GM04503 (cell line): ENCODE measurements at places on chromosomes 5 and 9.

DNA sequence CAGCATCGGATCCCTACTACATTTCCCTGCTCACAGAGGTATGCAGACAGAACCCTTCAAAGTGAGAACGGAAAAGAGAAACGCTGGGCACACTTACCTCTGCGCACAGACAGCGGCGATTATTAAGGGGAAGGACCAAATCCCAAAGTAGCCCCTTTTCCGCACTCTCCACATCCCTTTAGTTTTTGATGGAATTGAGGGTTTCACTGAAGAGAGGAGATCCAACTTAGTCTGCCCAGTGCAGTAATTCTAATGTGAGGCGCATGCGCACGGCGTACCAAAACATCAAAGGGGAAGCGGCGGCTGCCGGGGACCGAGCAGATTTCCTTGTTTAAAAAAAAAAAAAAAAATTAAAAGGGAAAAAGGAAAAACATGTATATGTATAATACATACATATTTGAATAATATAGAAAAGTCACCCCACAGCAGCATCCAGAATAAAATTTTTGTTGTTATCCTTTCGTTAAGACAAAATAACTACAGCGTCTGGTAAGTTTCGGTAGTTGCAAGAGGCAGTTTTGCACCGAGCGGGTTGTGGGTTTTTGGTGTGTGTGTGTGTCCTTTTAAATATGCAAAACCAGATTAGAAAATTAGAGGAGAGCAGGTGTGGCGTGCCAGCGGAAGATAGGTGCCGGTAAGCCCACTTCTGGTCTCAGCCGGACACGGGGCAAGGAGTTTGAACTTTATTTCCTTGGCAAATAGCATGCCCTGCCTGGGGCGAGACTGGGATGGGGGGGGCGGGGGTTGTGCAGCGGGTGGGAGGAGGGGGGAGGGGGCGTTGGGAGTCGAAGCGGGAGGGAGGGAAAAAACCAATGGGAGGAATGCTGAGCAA is at the start of gene GABRB2:
GABRB2 (minus strand) TSS at position 256 of the 832 bp plus-strand sequence; CDS start at position 174, 82 bp downstream.
- DNase-seq, result no peak

DNA sequence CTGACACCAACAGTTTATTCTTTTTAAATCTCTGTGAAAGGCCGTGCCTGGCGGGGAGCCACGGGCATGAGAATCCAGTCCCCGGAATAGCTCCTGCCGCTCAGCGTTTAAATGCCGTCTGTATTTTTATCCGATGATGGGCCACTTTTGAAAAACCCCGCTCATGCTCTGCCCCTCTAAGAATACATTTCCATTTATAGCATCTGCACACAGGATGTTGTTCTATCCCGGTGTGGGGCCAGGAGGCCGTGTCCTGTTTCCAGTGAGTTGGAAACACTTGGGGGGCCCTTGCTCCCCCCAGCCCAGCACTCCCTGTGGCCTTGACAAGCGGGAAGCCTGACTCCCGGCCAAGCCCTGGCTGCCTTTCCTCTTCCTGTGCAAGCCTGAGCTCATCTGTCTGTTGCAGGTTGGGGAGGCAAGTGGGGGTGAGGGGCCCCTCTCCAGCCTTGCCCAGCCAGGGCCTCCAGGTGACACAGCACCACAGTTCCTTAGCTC is 39.0 kb downstream of the ERGIC1 start:
- no peak for DNase-seq

DNA sequence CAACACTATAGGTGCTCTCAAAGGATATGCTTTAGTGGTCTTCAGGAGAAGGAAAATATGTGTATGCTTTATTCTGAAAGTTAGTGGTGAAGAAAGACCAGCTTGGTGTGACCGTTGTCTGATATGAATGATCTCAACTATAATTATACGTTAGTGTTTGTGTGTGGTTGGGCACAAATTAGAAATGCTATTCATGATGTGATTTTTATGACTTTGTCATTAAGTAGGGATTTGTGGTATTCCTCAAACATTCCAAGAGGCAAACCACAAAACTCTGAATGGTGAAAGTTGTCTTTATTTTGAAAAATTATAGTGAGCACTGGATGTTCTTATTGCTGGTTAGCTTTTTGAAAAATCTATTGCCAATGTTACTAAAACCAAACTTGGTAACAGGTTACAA is 6.2 kb upstream of the F2R start:
- DNase-seq, result peak; percentile 73

DNA sequence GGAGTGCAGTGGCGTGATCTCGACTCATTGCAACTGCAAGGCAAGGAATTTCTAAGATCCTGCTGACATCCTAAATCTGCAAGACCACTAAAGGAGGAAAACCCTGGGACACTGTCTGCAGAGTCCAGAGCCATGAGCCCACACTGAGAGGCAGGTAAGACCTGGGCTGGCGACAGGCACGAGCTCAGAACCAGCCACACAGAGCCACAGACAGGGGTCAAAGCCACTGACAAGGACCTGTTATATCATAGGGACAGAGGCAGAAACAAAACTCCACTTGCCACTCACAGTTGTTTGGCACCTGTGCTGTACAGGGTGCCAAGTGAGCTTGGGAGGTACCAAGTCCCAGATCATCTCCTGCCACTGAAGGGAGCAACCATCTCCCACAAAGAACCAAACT is 34.2 kb downstream of the IPPK start:
- no peak for DNase-seq

- no peak for DNase-seq
These were observed 438.5 kb upstream of the TNC start for GRCh38 chr9:115556432-115556831.

- DNase-seq, result peak; percentile 0
These were observed 305.0 kb downstream of the MRPS30 start for GRCh38 chr5:45113726-45114125.

GRCh38 chr5:7261049-7261448 is 134.9 kb upstream of the ADCY2 start:
- peak; percentile 10 for DNase-seq

- no peak for DNase-seq
These were observed 94.4 kb downstream of the GLDC start for GRCh38 chr9:6551136-6551535.

- no peak for DNase-seq
These were observed 64.2 kb downstream of the SCAMP1 start for GRCh38 chr5:78424665-78425064.

GRCh38 chr9:73137914-73138313 is 13.8 kb upstream of the ANXA1 start:
- DNase-seq, result no peak

GRCh38 chr5:158180407-158180806 is 321.5 kb upstream of the CLINT1 start:
- no peak for DNase-seq

DNA sequence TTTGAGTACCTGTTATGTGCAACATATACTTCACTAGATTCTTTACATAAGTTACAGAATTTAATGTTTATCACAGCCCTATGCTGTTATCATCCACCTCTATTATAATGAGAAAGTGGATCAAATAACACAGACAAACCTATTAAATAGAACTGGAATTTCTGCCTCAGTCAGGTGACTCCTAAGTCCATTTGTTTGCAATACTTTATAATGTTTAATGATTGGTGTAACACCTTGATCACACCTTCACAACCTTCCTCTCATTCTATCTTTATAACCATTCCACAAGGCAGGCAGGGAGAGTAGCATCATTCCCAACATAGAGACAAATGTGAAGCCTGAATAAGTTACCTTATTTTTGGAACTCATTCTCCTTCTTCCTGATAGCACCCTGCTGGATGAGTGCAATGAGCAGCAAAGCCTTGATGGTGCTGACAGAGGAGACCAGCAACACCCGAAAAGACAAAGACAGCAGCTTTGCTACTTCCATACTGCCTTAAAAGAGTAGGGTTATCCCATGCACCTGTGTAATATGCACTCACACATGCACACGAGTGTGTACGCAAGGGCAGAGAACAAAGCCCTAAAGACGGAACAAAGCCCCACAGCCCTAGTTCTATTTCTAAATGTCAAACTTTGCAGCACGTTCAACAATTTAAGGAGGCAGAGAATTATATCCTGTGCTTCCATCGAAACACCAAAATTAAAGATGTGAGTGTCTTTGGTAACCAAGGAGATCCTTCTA is 30.5 kb downstream of the SERINC5 start:
- no peak for DNase-seq

DNA sequence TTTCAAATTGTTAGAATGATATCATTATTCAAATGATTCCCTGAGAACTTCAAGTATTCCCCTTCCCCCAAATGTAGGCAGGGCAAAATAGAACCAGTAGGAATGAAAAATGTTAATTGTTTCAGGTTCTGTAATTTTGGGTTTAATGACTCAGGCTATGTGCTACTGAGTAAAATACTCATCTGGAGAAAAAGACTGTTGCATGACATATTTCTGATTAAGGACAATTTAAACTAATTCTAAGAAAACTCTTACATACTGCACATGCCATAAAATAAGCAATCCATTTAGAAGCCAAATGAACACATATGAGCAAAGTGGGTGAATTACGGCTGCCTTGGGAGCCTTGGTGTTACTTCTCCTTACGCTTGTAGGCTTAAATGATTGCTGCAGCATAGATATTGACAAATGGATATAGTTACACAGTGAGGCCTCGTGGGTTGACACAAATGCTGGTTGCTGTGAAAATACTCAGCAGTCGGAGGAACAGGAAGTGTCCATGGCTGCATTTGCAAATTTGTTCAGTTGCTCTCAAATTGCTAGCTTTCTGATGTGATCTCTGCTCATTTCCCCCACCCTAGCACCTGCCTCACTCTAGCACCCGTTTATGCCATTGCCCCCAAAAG is 174.9 kb upstream of the DMAC1 start:
- DNase-seq, result no peak

- DNase-seq, result no peak
These were observed 83.8 kb downstream of the OTULIN start for GRCh38 chr5:14748180-14748900.

DNA sequence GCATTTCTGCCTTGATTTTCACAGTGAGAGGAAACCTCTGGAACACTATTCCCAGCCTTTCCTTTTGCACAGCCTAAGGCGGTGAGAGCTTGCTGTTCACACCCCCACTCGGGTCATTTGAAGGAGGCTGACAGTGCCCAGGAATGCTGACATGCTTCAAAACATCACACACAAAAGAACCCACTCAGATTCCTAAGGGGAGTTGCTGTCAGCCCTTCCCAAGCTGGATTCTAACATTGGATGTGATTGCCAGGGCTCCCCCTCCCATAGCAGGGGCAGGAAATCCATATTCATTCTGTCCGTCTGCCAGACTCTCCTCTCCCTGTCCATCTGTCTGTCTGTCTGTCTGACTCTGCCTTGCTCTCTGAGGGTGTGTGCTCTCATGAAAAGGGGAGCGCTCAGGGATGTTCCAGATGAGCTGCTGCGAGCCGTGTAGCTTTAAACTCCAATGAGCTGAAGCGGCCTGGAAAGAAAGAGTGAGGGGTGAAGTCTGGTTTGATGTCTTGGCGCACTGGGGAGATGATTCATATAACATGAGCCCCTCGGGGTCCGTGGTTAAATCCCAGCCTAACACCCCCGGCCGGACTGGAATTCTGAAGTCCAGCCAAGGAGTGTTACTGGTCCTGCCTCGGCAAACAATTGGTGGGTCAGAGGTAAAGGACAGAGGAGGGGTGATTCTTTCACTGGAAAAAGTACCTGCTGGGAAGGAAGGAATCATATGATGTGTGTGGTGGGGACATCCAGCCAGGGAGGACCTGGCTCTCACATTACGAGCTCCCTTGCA is 517.0 kb downstream of the CCDC171 start:
- DNase-seq, result no peak

DNA sequence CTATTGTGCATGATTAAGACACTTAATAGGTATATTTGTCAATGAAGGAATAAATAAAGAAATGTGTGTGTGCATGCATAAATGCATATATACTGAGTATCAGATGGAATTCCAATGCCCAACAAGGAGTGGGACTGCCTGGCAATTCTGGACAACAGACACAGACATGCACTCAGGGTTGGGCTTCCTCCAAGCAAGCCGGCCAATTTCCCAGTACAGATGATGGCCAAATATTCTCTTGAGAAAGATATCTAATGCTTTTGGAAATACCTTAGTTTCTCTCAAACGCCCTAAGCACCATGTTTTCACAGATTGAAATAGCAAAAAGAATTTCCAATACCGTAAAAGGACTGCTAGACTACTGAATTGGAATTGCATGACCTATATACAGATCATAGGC is 11.1 kb downstream of the FTMT start:
- DNase-seq, result no peak

- DNase-seq, result no peak
These were observed 49.7 kb upstream of the GLDC start for GRCh38 chr9:6695121-6695814.

GRCh38 chr9:98108531-98109031 is 10.4 kb downstream of the TRIM14 start:
- no peak for DNase-seq

DNA sequence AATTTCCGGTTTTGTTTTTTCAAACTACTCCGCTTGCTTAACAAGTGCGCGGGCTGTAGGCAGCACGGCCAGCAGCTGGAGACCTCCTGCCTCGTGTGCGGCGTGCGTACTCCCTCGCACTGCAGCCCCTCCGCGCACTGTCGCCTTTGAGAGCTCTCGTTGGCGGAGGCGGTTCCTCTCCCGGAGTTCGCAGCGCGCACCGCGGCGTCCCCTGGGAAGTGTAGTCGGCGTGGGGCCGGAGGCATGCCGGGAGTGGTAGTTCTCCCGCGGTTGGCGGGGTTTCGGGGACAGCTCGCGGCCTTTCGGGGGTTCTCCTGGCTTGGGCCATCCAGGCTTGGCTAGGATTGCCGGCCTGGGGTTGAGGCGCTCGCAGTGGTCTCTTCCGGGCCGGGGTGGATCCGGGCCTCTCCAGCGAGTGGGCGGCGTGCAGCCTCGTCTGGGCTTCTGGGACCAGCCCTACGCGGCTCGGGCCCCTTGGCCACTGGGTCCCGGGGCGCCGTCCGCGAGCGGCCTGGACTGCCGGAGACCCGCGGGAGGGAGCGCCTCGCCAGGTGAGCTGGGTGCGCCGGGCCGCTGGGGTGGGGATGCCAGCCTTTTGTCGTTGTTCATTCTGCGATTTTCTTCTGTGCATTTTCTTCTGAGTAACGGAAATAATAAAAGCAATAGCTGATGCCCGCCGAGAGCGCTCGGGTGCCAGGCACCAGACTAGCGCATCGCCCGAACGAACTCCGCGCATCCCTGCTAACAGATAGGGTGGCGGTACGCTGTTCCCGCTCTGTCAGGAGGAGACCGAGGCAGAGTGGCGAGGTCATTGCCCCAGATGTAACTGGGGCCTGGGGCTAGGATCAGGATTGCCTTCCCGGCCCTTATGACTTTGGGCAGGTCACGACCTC is at the start of gene ZNF354C:
ZNF354C (plus strand) TSS at position 258 of the 893 bp plus-strand sequence. CDS start 1,696 bp downstream, outside the sequence.
- DNase-seq, result peak; percentile 53

- no peak for DNase-seq
These were observed 150.5 kb upstream of the CDKN2B start for GRCh38 chr9:22159586-22159985.
